Caco-2 (cell line): ENCODE measurements at places on chromosomes 5 and 9. TPM values are rescaled to one million over a fixed set of nuclear protein-coding genes. Genes with fewer than 3 reads are reported as not detected.

DNA sequence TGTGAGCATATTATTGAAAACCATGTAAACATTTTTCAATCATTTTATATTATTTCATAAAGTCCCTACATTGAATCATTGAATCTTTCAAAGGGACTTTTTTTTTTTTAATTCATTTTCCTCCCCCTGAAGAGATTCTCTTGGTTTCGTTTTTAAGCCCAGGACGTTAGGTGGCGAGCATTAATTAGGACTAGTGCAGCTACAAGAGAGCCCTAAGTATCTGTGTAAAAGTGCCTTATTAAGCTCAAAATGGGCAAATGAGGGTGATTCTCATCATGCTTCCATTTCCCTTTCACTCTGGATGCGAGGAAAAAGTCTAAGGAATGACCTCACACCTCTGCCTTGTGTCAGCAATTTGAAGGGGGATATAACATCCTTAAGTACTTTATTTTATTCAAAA lies 517.9 kb upstream of the ITGA1 start:
- no peak overlapping the region for H3K4me3 ChIP-seq
- H3K27me3 ChIP-seq, result no peaks in the 10 kb centered on the region
- DNase-seq, result no peak
- no peaks in the 10 kb centered on the region for H3K4me1 ChIP-seq
- no peaks in the 10 kb centered on the region for H3K36me3 ChIP-seq

DNA sequence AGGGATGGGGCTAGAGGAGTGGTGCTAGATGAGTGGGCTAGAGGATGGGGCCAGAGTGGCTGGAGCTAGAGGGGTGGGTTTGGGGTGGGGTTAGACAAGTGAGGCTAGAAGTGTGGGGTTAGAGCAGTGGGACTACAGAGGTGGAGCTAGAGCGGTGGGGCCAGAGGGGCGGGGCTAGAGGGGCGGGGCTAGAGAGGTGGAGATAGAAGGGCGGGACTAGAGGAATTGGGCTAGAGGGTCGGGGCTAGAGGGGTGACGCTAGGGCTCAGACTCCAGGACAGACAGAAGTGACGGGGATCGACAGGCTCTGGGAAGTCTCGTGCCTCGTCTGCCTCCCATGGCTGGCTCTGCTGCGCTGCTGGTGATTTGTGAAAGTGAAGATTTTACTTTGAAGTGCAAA lies 31.0 kb upstream of the TENT4A start:
- H3K4me3 ChIP-seq, result no peak overlapping the region
- H3K27me3 ChIP-seq, result no peaks in the 10 kb centered on the region

GRCh38 chr9:104775574-104775936 lies 11.6 kb downstream of the NIPSNAP3B start:
- no peaks in the 10 kb centered on the region for H3K36me3 ChIP-seq
- DNase-seq, result no peak
- no peaks in the 10 kb centered on the region for H3K4me1 ChIP-seq
- H3K27me3 ChIP-seq, result no peaks in the 10 kb centered on the region
- no peak overlapping the region for H3K4me3 ChIP-seq

DNA sequence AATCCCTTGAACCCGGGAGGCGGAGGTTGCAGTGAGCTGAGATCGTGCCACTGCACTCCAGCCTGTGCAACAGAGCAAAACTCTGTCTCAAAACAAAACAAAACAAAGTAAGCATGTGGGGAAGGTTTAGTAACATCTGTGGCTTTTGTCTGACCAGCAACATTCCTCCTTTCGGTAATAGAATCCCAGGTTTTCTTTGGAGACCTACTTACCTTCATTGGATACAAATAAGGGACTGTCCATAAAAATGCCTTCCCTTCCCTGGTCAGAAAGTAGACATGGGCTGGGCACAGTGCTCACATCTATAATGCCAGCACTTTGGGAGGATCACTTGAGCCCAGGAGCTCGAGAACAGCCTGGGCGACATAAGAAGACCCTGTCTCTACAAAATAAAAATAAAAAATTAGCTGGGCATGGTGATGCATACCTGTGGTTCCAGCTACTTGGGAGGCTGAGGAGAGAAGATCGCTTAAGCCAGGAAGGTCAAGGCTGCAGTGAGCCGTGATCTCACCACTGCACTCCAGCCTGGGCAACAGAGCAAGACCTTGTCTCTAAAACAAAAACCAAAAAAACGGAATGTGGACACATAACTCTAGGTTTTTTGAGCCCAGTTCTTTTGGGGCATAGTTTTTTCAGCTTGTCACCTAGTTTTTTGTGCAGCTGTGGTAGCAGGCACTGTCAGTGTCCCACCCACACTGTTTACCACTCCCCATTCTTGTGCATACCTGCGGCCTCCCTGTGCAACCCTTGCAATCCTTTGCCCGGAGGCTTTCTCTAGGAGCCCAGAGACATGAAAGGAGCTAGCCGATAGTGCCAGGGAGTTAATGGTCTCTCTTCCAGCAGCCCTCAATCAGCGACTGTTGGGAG lies 9.0 kb upstream of the SPINK4 start:
- no peaks in the 10 kb centered on the region for H3K27me3 ChIP-seq
- no peak for DNase-seq
- H3K4me3 ChIP-seq, result no peak overlapping the region
- peaks cover 14% of the 10 kb centered on the region for H3K4me1 ChIP-seq
- peak overlapping the region; percentile 65 for H3K27ac ChIP-seq

- H3K36me3 ChIP-seq, result no peaks in the 10 kb centered on the region
- H3K4me3 ChIP-seq, result no peak overlapping the region
- H3K27me3 ChIP-seq, result no peaks in the 10 kb centered on the region
- H3K27ac ChIP-seq, result no peak overlapping the region
- no peaks in the 10 kb centered on the region for H3K4me1 ChIP-seq
Measured at GRCh38 chr9:122949696-122950095, 8.9 kb downstream of the RABGAP1 start.

DNA sequence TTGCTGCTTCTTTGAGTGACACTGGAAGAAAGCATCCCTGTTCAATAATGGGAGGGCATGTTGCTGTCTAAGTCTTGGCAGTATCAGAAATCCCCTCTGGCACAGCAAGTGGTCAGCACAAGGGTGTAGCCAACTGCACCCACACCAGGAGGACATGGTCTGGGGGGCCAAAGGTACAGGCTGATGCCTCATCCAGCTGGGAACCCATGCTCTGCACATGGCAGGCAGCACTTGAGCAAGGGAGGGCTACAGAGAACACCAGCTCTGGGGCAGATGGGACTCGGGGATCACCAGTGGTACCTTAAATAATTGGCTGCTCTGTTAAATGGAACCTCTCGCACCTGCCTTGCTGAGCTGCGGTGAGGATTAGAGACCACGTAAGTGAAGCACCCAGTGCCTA lies 265.2 kb downstream of the SYK start:
- H3K36me3 ChIP-seq, result no peaks in the 10 kb centered on the region
- no peaks in the 10 kb centered on the region for H3K4me1 ChIP-seq
- no peak overlapping the region for H3K27ac ChIP-seq
- DNase-seq, result no peak

GRCh38 chr5:143117821-143118220 lies 285.7 kb downstream of the NR3C1 start:
- H3K27ac ChIP-seq, result no peak overlapping the region
- no peaks in the 10 kb centered on the region for H3K27me3 ChIP-seq
- no peaks in the 10 kb centered on the region for H3K4me1 ChIP-seq

DNA sequence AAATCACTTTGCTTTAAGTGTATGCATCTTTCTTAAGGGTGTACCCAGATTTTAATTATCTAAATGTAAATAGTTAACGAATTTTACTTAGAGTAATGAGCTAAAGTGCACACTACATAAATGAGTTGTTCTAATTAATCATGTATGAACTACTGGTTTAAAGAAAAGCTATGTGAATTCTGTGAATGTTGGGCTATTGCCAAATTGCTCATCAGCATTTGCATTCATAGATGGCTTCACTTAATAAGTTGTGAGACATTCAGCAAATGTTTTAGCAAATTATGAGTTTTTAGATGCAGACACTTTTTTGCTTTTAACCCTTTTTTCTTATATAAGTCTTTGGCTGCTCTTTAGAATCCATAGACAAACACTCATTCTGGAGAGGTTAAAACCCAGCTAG lies 175.7 kb downstream of the PBX3 start:
- no peaks in the 10 kb centered on the region for H3K27me3 ChIP-seq
- no peaks in the 10 kb centered on the region for H3K36me3 ChIP-seq
- DNase-seq, result no peak
- no peaks in the 10 kb centered on the region for H3K4me1 ChIP-seq
- no peak overlapping the region for H3K27ac ChIP-seq

SAXO1 gene
- 0.20 TPM in 1 of 2 replicates, not detected in the other for total RNA-seq

GNA14 gene
- not detected in 2 replicates for total RNA-seq

DNA sequence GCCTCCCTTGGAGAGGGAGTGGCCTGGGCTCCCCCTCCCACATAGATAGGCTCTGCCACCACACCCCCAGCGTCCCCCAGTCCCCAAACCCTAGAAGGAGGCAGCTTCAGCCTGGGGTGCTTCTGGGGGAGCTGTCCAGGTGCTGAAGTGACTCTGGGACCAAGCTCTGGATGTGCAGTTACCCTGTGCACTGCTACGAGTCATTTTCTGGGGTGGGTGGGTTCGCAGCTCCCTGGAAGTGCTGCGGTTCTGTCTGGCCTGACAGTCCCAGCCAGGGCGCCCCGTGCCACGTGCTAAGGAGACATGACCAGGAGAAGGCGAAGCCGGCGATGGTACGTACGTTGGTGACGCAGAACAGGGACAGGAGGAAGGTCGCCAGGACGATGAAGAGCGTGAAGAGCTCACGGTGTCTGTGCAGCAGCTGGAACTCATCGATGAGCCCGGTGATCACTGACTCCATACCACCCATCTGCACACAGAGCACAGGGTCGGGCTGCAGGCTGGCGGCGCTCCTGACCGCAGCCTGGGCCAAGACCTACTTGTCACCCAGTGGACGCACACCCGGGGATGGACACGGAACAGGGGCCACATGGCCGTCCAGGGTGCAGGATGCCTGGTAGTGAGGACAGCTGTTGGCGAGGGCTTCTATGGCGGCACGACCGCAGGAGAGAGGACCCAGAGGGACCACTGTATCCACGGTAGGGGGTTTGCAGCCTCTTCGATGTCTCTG lies 35.7 kb downstream of the SLC6A3 start:
- H3K27me3 ChIP-seq, result no peaks in the 10 kb centered on the region; the same call in 1 of the 2 replicates
- no peak overlapping the region for H3K27ac ChIP-seq
- H3K4me3 ChIP-seq, result no peak overlapping the region
- H3K36me3 ChIP-seq, result no peaks in the 10 kb centered on the region
- no peak for DNase-seq

EFNA5 gene
- total RNA-seq, result 1.5 and 1.6 TPM in 2 replicates

GRCh38 chr9:7085357-7085756 lies 327.6 kb downstream of the KDM4C start:
- H3K27me3 ChIP-seq, result no peaks in the 10 kb centered on the region
- no peaks in the 10 kb centered on the region; the same call in 1 of the 2 replicates for H3K4me1 ChIP-seq
- DNase-seq, result no peak
- no peaks in the 10 kb centered on the region for H3K36me3 ChIP-seq

RGS7BP gene
- total RNA-seq, result not detected in 2 replicates

GRCh38 chr5:96121364-96121763 lies 159.7 kb upstream of the ELL2 start:
- peaks cover 36% of the 10 kb centered on the region for H3K4me1 ChIP-seq
- H3K36me3 ChIP-seq, result no peaks in the 10 kb centered on the region
- H3K27ac ChIP-seq, result no peak overlapping the region
- H3K4me3 ChIP-seq, result no peak overlapping the region
- no peaks in the 10 kb centered on the region for H3K27me3 ChIP-seq

PROB1 gene
- total RNA-seq, result 2.7 and 2.9 TPM in 2 replicates
